Thoracic aorta (tissue), 2 donors: ENCODE measurements at places on chromosomes 4 and X.

- DNase-seq = no peak
These were observed 127.9 kb downstream of the SLC39A8 start for GRCh38 chr4:102217345-102217744.

- DNase-seq = no peak
These were observed 6.7 kb downstream of the PDK3 start for GRCh38 chrX:24471808-24472207.

- no peak for DNase-seq
These were observed 49.5 kb upstream of the LNX1 start for GRCh38 chr4:53640576-53641453.

GRCh38 chrX:1102786-1103185 lies 109.7 kb downstream of the CRLF2 start:
- no peak for DNase-seq

GRCh38 chr4:32841217-32841616 lies 2121.0 kb downstream of the PCDH7 start:
- DNase-seq = no peak

- no peak for DNase-seq
These were observed 67.7 kb downstream of the PPARGC1A start for GRCh38 chr4:23822181-23822580.
